ENCODE measurements at places on chromosomes 12 and 14.

- DNase-seq: no peak
Measured at GRCh38 chr12:74401966-74402365, 135.7 kb upstream of the ATXN7L3B start.

- no peak for DNase-seq
Measured at GRCh38 chr14:58143106-58143505, 8.9 kb downstream of the ARMH4 start.

GRCh38 chr14:92175811-92176210, 54.0 kb downstream of the CPSF2 start:
- no peak for DNase-seq

DNA sequence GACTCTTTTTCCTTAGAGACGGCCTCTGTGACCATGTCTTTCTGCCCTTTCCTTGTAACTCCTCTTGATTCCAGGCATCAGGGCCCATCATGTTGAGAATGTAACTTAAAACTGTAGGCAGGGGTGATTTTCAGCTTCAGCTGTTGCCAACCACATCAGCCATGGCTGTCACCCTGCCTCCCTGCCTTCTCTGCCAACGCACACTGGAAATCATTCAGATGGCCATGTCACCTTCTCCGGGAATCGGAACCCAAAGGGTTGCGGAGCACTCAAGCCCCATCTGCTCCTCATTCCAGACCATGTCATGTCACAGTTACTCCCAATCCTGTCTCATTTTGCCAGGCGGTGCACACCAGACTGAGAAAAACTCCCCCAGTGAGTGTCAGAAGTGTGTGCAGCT, 72.1 kb downstream of the EMP1 start:
- DNase-seq: no peak

DNA sequence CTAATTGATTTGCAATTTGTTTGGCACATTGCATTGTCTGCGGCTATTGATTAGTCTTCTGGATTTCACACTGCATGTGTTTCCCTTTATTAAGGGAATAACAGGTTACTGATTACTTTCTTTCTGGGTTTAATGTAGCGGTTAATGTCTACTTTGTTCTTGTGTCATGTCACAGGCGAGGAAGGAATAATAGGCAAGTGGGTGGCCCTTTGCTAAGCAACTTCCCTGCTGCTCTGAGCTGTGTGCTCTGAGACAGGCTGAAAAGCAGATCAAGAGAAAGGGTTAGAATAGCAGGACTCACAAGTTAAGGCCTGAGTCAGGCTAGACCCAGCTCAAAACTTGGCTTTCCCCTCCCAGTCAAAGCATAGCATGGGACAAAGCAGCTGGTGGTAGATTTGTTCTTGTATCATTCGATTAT, 77.2 kb downstream of the NKX2-1 start:
- DNase-seq: no peak

- DNase-seq: no peak
Measured at GRCh38 chr12:119036878-119037825, 55.8 kb downstream of the SRRM4 start.
